ENCODE measurements at places on chromosomes 11 and 22.

- DNase-seq: no peak
Measured at GRCh38 chr22:40273319-40273718, 73.0 kb upstream of the ADSL start.

DNA sequence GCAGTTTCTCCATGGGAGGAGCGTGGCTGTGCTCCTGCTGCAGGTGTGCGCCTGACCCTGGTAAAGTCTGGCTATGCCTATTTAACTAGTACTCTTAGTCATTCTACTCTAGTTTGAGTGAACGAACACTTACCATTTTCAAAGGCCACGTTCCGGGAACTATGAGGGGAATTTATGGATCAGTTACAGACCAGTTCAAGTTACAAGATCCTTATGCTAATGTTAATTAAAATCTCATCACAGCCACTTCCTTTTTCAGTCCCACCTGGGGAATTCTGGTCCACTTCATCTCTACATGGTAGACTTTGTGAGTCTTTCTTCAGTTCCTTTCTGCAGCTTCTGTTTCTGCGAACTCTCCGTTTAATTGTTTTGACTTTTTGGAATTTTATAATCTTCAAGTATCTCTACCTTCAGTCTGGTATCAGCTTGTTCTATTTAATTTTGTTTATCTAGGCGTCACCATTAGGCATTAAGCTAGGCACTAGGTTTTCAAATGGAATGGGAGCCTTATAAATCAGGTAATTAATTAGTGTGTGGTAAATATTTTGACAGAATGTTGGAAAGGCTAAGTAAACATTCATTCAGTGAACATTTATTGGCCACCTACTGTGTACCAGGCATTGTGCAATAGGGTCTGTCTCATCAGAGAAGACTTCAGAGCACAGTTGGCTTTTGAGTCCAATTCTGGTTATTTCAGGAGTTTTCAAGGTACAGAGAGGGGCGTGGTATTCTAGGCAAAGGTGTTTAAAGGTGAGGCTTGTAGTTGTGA, 78.9 kb downstream of the GRK3 start:
- DNase-seq: no peak

DNA sequence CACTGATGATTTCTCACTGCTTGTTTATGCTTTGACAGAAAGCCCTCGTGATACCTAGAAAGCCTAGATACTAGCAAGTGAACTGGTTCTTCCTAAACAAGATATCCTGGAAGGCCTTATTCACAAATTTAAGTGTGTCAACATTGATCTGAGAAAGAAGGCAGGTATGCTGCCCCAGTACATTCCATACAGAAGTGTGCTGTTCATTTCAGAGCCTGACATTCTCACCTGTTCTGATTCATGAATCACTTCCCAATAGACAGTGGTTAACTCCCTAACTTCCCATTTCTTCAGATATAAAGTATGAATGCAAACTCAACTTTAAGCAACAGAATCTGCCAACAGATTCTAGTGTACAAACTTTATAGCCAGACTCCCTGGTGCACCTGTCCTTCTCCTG, 15.5 kb upstream of the RASSF10 start:
- no peak for DNase-seq

GRCh38 chr11:115390441-115390840, 113.8 kb downstream of the CADM1 start:
- no peak for DNase-seq

GRCh38 chr11:2837096-2837601, 48.4 kb downstream of the CDKN1C start:
- peak; percentile 37 for DNase-seq

- peak; percentile 71 for DNase-seq
Measured at GRCh38 chr11:35030716-35031213, 108.2 kb upstream of the CD44 start.

- no peak for DNase-seq
Measured at GRCh38 chr22:35528927-35529326, 11.7 kb upstream of the RASD2 start.

DNA sequence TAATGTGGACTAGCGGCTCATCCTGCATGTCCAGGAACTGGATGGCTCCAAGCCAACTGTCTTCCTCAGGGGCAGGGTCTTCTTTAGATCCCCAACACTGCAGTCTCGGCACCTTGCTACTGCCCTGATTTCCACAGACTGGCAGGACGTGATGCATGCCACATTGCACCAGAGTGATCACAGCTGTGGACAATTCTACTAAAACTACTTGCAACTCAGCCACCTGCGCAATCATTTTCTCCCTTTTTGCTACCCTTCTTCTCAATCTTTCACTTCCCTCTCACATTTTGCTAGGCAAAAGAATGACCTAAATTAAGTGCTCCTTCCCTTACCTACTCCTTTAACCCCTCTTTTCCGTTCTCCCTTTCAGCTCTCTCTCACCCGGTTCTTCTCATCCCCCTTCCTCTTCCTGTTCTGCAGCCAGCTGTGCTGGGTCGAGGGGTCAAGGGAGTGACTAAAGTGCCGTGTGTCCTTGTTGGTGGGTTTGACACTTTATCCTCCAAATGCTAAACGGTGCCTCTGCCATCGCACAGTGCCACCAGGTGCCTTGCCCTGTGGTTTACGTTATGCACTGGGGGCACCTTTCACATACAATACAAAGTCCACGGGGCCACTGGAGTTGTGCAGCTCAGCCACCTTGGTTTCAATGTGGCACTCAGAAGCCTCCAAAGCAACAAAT, 11.5 kb upstream of the PEX26 start:
- no peak for DNase-seq

DNA sequence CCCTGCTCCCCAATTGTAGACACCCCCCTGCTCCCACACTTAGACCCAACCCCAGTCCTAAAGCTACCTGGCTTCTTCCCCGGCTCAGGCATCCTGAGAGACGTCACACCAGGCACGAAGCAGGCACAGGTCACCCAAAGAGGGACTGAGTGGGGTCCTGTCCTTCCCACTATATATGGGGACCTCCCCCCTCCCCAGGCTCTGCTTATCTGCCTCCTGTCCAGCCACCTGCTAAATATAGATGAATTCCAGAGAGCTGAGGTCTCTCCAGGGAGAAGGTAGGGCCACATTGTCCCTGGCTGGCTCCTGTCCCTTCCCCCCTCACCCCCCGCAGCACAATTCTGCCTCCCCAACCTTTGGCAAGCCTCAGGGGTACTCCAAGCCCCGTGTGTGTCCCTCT, at the start of gene MYBPC3:
Gene MYBPC3 (minus strand): TSS at position 147 of the 400 bp plus-strand sequence. CDS start 55 bp downstream, at position 92.
- no peak for DNase-seq

- DNase-seq: no peak
Measured at GRCh38 chr11:69411257-69411924, 70.1 kb upstream of the LINC01488 start.

- no peak for DNase-seq
Measured at GRCh38 chr11:132447761-132448160, 1077.3 kb downstream of the NTM start.

DNA sequence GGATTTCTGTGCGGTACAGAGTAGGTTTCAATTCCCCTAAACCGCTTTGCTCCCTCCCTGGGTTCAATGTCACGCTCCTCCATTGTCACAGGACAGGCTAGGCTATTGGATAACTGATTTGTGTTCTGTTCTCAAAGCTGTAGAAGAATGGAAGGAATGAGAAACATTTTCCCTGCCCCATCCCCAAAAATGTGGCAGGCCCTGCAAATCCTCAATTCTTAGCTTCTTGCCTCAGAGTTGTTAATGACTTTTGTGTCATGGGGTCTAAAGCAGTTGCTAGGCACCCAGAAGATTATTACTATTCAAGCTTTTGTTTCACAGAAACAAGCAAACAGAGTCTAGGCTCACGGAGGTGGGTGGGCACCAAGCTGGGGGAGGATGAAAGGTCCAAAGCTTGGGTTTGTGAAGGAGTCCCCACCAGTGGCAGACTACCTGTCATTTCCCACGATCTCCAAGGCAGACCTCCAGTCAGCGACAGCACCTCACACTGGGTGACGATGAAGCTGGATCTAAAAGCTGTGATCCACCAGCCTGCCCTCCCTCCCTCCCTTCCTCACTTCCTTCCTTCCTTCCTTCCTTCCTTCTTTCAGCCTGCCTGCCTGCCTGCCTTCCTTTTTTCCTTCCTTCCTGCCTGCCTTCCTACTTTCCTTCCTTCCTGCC, 1080.2 kb downstream of the OPCML start:
- DNase-seq: no peak

DNA sequence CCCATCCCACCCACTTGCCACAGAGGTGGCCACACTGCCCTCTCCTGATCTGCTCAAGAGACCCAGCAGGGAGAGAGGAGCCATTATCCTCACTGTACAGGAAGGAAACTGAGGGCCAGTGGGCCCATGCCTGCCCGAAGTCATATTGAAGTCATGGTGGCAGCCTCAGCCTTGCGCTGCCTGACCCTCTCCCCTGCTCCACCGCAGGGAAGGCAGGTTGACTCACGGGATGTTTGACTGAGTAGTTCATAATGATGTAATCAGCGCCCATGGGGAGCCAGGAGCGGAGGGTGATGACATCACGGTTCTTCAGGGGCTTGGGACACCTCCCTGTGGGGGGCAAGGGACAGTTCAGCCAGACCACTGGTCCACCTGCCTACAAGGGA, 6.1 kb upstream of the ARAP1 start:
- DNase-seq: peak; percentile 26

- no peak for DNase-seq
Measured at GRCh38 chr11:121961321-121961801, 154.7 kb downstream of the BLID start.

DNA sequence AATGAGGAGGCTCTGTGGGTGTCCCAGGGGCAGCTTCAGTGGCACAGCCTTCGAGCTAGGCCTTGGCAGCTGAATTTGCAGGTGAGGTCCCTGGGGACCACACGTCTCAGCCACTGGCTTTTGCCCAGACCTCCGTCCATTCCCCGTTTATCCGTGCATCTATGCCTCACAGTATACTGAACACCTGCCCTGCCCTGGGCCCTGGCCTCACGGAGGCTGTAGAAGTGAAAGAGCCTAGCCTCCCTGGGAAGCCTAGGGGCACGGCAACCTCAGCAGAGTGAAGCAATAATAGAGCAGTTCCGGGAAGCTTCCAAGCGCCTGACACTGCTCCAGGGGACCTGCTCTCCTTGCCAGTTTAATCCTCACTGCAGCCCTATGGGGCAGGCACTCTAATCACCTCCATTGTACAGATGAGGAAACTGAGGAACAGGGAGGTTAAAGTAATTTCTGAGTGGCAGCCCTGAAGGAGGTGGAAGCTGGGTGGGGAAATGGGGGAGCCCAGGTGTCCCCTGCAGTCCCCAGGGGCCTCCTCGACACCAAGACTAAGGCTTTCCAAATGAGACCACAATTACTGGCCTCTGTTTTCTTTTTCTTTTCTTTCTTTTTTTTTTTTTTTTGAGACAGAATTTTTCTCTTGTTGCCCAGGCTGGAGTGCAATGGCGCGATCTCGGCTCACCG, 2.7 kb upstream of the NFAM1 start:
- no peak for DNase-seq

- DNase-seq: no peak
Measured at GRCh38 chr11:115627666-115628460, 123.6 kb upstream of the CADM1 start.

GRCh38 chr22:19799322-19800190, 39.0 kb downstream of the TBX1 start:
- DNase-seq: no peak

GRCh38 chr11:67030976-67031375, 8.0 kb downstream of the SYT12 start:
- DNase-seq: no peak

GRCh38 chr11:45930951-45931570, 8.6 kb downstream of the LARGE2 start:
- DNase-seq: no peak

DNA sequence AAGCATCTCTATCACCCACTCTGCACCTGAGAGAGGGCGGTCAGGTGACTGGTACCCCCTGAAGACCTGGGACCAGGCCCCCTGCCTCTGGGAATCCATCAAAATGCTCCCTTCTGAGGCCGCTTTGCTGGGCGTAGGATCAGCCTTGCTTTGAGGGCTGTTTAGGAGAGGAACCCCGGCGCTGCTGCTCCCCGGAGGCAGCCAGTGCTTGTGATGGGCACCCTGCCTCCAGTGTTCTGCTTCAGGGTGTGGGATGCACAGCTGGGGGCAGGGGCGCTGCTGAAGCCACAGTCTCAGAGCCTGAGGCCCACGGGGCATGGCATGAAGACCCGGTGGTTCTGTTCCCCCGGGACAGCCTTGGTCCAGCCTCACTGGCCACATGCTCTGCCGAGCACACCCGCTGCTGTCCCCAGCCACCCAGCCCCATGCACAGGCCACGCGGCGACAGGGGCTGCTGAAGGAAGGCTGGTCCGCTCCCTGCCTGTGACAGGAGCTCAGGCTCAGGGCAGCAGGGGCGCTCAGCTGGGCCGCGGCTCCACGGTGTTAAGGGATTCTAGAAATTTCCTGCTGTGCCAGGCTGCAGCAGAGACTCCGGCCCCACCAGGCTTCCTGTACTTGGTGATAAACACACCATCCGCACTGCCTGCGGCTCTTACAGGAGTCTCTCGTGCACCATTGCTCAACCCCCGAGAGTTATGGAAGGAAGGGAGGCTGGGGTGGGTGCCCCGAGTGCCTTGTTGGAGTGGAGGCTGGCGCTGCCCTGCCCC, 91.0 kb downstream of the KCNQ1 start:
- DNase-seq: no peak

GRCh38 chr11:69669486-69669885, 5.7 kb downstream of the LTO1 start:
- no peak for DNase-seq

- DNase-seq: no peak
Measured at GRCh38 chr11:86787656-86788055, 12.7 kb upstream of the PRSS23 start.

GRCh38 chr22:21568347-21569075, 997 bp downstream of the UBE2L3 start:
- DNase-seq: peak; percentile 63

DNA sequence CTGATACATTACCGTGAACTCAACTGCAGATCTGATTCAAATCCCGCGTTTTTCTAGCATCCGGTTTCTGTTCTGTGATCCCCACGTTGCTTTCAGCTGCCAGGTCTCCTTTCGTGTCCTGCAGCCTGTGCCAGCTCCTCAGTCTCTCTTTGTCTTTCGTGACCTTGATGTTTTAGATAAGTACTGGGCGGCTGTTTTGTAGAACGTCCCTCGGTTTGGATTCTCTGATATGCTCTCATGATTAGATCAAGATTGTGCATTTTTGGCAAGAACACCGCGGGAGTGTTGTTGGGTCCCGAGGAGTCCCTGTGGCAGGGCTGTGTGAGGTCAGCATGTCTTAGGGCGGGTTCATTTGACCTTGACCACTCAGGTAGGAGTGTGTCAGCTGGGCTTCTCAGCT, 38.6 kb downstream of the KCNQ1 start:
- no peak for DNase-seq

- DNase-seq: no peak
Measured at GRCh38 chr11:16280256-16280682, 76.1 kb downstream of the SOX6 start.

DNA sequence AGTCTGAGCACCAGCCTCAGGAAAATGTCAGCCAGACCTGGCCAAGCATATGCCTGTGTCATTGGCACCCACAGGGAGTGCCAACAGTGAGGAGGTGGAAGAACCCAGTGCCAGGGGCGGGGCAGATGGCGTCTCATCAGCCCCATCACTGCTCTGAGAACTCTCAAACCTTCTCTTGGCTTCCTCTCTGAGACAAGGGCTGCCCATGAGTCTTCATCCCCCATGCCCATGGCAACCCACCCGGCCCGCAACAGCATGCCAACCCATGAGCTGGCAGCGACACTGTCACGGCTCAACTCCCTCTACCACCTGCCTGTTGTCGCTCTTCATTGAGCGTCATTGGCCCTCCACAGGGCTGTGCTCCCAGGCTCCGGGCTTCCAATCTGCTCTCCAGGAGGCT, 340.5 kb downstream of the BUD13 start:
- DNase-seq: no peak

Measured in inflammatory macrophage (primary cell).